ENCODE measurements at places on chromosomes 13 and 19.
A peak's percentile ranks its signal among the peaks of the same experiment; 100 is the strongest.

DNA sequence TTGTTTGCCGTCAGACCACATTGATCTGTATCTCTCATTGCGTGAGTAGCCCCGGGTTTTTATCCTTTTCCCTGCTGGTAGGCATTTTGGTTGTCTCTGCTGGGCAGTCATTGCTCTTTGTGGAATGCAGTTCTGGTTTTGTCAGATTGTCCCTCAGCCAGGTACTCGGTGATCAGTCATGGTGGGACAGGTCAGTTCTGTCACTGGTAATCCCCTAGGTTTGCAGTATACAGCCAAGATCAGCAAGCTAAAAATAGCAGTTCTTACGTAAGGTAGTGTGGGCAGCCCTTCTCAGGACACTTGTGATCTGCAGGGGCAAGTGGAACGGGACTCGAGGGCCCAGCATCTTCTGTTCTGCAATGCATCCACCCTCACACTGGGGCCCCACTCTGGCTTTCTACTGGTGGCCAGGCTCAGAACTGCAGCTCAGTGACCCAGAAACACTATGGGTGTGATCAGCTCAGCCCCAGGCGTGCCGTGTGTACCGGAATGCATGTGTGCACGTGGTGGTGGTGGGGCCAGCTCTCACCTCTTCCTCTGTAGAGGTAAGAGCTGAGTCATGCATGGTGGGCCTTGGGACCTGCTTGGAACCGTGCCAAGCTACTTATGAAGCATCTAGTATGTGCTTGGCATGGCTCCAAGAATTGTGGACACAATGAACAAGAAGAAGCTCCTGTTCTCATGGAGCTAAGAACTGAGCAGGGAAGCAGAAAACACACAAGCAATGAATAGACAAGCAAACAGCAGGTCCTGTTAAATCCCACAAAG lies 6.3 kb downstream of the PLEKHF1 start:
- no peak for DNase-seq

GRCh38 chr13:29508130-29508875 lies 87.2 kb downstream of the SLC7A1 start:
- DNase-seq: peak; percentile 69

GRCh38 chr19:19170053-19170872 lies at the start of gene MEF2B:
Gene MEF2B (minus strand): TSS chr19:19170263. CDS start chr19:19150735, 19,528 bp downstream.
- no peak for DNase-seq

DNA sequence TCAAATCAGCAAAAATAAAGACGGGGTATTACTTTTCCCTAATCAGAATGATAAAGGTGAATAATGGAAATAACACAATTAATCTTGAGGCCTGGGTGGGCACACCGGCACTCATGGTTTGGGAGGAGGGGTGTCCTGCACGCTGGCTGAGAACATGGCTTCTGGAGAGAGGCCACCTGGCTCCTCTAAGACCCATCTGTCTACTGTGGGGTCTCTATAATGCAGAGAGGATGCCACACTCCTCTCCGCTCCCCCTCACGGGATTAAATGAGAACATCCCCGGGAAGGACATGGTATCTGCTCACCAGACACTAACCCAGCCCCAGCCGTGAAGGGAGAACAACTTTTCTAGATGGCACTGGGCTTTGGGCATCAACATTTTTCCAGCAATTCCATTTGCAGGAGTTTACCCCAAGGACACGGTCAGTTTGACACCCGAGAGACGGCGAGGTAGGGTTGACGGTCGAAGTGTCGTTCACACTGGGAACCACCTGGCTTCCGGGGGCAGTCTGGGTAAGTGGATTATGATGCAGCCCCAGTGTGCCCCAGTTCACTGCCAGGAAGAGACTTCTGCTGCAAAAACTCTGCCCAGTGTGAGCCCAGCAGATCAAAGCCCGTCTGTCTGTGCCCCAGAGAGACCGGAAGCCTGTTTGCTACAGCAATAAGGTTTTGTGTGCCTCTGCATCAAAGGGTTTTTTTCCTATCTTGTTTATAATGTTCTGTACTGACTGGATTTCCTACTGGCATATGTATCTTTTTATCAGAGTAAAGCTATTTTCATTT lies 56.6 kb downstream of the CEBPG start:
- DNase-seq: no peak

- DNase-seq: no peak
Observed at GRCh38 chr19:17775991-17776803, 18.7 kb upstream of the B3GNT3 start.

GRCh38 chr13:85386424-85386823 lies 412.8 kb downstream of the SLITRK6 start:
- peak; percentile 22 for DNase-seq

GRCh38 chr19:49931293-49932040 lies 2.2 kb upstream of the NUP62 start:
- no peak for DNase-seq

DNA sequence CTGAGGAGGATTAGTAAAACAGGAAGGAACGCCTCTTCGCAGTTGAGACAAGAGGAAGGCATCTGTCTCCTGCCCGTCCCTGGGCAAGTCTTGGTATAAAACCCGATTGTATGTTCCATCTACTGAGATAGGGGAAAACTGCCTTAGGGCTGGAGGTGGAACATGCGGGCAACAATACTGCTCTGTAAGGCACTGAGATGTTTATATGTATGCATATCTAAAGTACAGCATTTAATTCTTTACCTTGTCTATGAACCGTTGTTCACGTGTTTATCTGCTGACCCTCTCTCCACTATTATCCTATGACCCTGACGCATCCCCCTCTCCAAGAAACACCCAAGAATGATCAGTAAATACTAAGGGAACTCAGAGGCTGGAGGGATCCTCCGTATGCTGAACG lies 722 bp upstream of the TIMM50 start:
- DNase-seq: no peak

DNA sequence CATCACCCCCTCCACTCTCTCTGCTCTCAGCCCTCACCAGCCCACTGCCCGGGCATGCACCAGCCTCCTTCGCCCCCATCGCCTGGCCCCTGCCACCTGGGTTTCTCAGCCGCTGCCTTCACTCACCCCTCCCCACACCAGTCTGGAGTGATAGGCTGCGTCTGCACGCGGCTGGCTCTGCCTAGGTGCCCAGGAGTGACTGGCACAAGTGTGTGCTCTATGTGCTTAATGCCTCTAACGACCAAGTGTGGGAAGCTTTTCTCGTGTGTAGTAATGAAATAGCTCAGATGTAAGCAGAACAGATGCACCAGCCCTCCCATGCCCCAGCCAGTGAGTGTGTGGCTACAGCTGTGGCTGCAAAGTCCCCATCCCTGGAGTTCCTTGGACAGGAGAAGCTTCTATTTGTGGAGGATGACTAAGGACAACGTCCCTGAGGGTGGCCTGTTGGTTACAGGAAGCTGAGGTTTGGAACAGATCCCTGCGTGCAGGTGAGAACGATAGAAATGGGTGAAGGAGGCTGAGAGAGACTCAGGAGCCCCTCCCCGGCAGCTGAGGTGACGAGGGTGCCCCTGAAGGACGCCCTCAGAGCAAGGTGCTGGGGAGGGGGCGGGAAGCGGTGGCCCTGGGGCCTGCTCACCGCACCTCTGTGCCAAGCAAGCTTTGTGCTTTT lies 35.6 kb downstream of the ATP11A start:
- peak; percentile 29 for DNase-seq

- no peak for DNase-seq
Observed at GRCh38 chr13:93620181-93620765, 393.7 kb downstream of the GPC6 start.

Data from A549 (cell line).